Suppressor macrophage (primary cell): ENCODE measurements at places on chromosomes 11 and 22.

DNA sequence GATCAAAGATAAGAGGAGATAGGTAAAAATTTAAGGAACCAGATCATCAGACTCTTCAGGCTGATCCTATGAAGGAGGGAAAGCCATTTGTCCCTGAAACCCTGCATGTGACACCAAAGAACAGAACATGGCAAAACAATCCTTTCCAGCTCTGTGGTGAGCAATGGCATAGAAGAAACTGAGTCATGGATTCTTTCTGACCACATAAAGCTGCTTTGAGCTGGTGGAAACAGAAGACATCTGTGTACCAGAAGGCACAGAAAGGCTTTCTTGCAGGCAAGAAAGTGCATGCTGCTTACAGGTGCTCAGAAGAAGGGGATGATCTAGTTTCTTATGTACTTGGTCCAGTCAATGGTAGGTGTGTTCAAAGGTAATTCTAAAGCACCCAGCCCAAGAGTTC lies 45.0 kb upstream of the APOA1 start:
- DNase-seq: no peak

- DNase-seq: no peak
Observed at GRCh38 chr22:17155941-17156340, 3.1 kb downstream of the HDHD5 start.

- DNase-seq: no peak
Observed at GRCh38 chr11:96273507-96273906, 69.5 kb downstream of the MAML2 start.

DNA sequence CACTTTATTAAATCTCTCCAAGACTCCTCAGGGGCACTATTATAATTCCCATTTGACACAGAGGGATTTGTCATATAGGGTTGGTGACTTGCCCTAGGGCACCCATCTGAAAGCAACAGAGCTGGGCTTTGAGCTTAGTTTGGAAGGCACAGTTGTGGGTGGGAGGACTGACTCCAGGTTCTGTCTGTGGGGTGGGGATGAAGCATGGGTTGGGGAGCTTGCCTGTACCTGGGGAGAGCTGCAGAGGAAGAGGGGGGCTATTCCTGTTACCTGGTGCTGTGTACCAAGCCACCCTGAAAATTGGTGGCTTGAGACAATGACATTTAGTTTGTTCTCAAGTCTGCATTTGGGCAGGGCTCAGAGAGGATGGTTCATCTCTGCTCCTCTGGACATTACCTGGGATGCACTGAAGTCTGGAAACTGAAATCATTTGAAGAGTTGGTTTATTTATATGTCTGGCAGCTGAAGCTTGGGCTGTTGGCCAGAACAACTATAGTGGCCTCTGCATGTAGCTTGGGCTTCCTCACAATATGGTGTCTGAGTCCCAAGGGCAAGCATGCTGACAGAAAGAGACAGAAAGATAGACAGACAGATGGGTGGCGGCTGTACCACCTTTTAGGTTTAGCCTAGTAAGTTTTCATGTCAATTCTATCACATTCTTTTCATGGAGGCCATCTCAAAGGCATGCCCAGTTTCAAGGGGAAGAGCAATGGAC lies 44.9 kb downstream of the LRRC32 start:
- no peak for DNase-seq

DNA sequence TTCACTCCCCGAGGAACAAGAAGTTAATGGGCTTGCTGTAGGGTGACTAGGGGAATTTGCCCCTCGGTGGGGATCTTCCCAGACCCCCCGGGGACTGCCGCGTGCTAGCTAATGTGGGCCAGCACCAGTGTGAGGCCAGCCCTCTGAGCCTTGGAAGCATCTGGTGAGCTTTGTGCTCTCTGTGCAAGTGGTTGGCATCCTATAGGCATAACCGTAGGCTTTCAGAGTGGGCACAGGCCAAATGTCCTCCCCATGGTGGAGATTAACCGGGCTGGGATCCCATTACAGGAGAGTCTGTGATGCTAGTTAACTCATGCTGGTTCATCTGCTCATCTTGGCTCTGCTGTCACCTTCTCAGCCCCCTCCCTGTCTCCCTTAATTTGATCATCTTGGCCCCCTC lies 125.7 kb downstream of the TRIM29 start:
- no peak for DNase-seq

DNA sequence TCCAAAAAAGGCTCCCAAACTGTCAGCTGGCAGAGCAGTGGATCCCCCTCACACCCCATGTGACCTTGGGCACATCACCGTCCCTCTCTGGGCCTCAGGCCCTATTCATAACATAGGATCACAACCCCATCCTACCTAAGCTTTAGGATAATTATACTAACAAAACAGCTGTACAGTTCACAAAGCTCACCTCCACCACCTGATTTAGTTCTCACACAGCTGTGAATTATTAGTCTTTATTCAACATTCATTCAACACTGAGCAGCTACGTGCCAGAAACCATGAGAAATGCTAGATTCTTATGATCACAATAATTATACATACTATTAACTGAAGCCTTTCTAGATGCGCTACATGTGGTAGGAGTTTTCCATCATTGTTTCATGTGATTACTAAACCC lies 9.5 kb downstream of the WNT11 start:
- DNase-seq: no peak

DNA sequence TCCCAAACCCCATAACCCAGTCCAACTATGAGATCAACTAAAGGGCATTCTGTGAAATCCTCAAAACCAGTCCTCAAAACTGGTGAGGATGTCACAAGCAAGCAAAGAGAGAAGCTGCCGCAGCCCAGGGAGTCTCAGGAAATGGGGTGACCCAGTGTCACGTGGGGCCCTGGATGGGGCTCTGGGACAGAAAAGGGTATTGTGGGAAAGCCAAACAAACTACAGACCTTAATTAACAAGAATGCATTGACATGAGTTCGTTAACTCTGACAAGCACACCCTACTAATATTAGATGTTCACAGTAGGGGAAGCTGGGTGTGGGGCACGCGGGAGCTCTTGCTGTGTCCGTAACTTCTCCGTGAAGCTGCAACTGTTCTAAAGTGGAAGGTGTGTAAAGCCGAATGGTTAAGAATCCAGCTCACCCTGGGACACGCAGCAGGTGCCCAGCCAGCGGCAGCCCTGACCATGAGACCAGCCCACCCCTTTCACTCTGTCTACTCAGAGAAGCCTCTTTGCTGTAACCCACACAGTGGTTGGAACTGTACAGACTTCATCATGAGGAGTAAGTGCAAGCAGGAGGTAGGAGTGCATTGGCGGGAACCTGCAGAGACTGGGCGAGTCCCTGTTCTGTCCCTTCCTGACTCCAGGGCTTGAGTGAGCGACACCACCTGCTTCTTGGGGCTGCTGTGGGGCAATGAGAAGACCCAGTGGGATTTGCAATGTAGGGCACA lies 17.9 kb downstream of the LINC01488 start:
- peak; percentile 52 for DNase-seq

GRCh38 chr11:29353833-29354232 lies 663.0 kb downstream of the KCNA4 start:
- DNase-seq: no peak
